ENCODE measurements at places on chromosomes 7 and 10. TPM values are rescaled to one million over a fixed set of nuclear protein-coding genes. Genes with fewer than 3 reads are reported as not detected.

DNA sequence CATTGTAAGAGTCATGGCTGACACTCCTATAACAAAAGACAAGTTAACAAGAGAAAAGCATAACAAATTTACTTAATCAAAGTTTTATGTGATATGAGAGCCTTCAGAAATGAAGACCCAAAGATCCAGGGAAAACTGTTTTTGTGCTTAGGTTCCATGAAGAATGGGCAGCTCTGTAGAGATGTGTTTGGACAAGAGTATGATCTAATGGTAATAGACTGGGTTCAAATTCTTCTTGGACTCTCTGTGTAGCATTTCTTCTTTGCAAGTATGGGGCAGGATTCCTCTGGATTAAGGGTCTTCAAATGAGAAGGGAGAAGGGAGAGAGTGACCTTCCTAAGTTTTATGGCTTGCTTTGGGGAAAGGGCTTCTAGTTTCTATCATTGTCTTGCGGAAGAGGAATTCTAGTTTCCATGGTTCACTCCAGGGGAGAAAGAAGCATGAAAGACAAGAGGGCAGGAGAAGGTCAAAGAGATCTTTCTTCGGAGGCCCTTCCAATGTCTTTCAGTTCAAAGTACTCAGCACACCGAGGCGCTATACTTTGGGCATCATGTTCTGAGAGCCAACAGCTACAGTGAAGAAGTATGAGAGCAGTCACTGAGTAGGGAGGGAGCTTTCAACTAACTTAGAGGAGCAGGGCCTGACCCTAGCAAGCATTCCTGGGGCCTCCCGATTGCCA is 15.4 kb downstream of the IFIT3 start:
- no peak for DNase-seq

DNA sequence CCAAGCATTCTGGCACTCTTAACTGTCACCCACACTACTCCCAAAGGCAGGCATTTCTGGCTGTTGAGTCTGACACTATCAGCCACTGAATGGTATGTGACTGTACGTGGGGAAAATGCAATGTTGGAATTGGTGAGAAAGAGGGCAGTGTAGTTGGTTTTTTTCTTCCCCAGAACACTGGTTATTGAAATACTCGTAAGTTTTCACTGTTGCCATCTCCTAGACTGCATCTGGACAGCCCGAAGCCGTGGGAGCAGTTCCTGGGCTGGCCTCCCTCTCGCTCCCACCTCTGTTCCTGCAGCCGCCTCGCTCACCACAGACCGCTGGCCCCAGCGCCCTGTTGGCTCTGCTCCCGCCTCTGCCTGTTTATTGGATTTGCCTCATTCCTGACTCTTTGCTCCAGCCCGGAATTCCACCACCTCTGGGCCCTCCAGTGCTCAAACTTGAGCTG is 5.7 kb downstream of the PLCE1 start:
- no peak for DNase-seq

GRCh38 chr10:129725890-129726631 is 238.0 kb downstream of the EBF3 start:
- DNase-seq = no peak

The PROSER2 gene
- 1.3 TPM for total RNA-seq
